ENCODE measurements at places on chromosomes 11 and 22.

GRCh38 chr22:39674536-39674935, 104.0 kb downstream of the CACNA1I start:
- H3K27me3 ChIP-seq, result peaks cover 2% of the 10 kb centered on the region
- no peak overlapping the region for H3K4me3 ChIP-seq
- DNase-seq, result no peak
- peaks cover 9% of the 10 kb centered on the region for H3K36me3 ChIP-seq
- H3K4me1 ChIP-seq, result no peaks in the 10 kb centered on the region
- no peak overlapping the region for H3K27ac ChIP-seq

DNA sequence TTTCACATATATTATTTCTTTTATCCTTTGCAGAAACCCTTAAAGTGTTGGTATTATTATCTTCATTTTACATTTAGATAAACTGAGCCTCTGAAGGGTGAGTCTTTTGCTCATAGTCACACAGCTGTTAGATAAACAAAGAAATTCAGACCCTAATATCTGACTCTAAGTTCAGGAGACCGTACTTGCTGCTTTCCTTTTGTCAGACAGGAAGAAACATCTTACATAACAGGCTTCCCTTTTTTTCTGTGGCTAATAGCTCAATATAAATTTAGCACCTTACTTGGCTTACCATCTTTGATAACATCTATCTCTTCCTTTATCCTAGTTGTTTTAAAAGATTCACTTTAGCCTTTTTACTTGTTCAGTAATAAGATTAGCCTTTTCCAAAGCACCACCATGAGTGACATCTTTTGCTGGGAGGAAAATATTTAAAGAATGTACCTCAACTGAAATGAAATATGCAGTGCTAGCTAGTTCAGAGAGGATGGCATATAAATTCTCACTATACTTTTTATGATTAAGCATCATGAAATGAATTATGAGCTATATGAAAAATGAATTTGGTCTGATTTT, 128.6 kb downstream of the WNT11 start:
- H3K4me1 ChIP-seq, result peaks cover 1% of the 10 kb centered on the region
- H3K4me3 ChIP-seq, result no peak overlapping the region
- peaks cover 8% of the 10 kb centered on the region for H3K36me3 ChIP-seq
- H3K27me3 ChIP-seq, result no peaks in the 10 kb centered on the region
- no peak overlapping the region for H3K27ac ChIP-seq
- DNase-seq, result no peak

DNA sequence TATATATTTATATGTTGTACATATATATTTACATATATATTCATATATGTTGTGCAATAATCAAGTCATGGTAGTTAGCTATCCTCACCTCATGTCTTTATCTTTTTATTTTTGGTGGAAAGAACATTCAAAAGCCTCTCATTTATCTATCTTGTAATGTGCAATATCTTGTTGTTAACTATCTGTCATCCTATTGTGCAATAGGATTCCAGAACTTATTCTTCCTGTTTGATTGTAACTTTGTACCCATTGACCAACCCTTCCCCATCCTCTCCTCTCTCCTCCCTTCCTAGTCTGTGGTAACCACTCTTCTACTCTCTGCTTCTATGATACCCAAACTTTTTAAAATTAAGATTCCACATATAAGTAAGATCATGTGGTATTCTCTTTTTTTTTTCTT, 115.6 kb upstream of the PDGFD start:
- DNase-seq, result no peak
- no peaks in the 10 kb centered on the region for H3K4me1 ChIP-seq
- no peaks in the 10 kb centered on the region for H3K36me3 ChIP-seq
- H3K4me3 ChIP-seq, result no peak overlapping the region

- peaks cover 90% of the 10 kb centered on the region for H3K4me1 ChIP-seq
- H3K4me3 ChIP-seq, result peak overlapping the region; percentile 69
Measured at GRCh38 chr11:128625746-128626145, 38.4 kb upstream of the ETS1 start.

- H3K4me1 ChIP-seq, result peaks cover 63% of the 10 kb centered on the region
- no peak for DNase-seq
- no peaks in the 10 kb centered on the region for H3K27me3 ChIP-seq
- peak overlapping the region; percentile 84 for H3K27ac ChIP-seq
- H3K4me3 ChIP-seq, result peak overlapping the region; percentile 98
Measured at GRCh38 chr11:64877390-64878222, 815 bp downstream of the EHD1 start.

- H3K4me1 ChIP-seq, result peaks cover 4% of the 10 kb centered on the region
- peaks cover 53% of the 10 kb centered on the region for H3K27me3 ChIP-seq
- no peak for DNase-seq
- no peak within 1 kb of the TSS for H3K27ac ChIP-seq
- peak within 1 kb of the TSS; percentile 50 for H3K4me3 ChIP-seq
- peaks cover 2% of the 10 kb centered on the region for H3K36me3 ChIP-seq
Measured at GRCh38 chr11:12377106-12377823, at the start of gene PARVA. Gene PARVA (plus strand): TSS chr11:12377571. CDS start chr11:12377648, 77 bp downstream.

DNA sequence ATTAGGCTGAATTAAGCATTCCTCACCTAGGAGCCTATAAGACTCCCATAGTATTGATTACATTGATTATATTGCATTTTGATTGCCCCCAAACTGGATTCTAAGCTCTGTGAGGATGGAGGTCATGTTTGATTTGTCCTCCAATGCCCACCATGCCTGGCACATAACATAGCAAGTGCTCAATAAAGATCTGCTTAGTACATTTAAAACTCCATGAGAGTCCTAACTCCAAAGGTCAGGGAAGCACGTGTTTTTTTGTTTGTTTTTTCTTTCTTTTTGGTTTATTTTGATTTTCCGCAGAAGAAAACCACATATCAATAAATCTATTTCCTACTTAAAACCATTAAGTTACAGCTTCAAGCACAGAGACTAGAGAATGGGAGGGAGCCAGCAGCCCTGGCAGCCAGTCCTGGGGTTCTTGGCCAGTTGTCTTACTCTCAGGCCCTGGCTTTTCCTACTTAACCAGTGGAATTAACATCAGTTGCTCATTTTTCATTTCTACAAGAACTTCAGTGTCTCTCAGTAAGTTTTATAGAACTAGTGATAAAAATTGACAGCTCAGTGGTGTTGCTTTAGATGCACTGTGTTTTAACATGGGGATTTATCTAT, 429.9 kb upstream of the CCDC90B start:
- no peak overlapping the region for H3K27ac ChIP-seq
- no peaks in the 10 kb centered on the region for H3K36me3 ChIP-seq
- no peaks in the 10 kb centered on the region for H3K4me1 ChIP-seq

GRCh38 chr11:88345949-88346348, 8.4 kb upstream of the CTSC start:
- no peak overlapping the region for H3K4me3 ChIP-seq
- H3K36me3 ChIP-seq, result peaks cover 8% of the 10 kb centered on the region
- DNase-seq, result no peak
- no peaks in the 10 kb centered on the region for H3K27me3 ChIP-seq
- H3K4me1 ChIP-seq, result peaks cover 44% of the 10 kb centered on the region

DNA sequence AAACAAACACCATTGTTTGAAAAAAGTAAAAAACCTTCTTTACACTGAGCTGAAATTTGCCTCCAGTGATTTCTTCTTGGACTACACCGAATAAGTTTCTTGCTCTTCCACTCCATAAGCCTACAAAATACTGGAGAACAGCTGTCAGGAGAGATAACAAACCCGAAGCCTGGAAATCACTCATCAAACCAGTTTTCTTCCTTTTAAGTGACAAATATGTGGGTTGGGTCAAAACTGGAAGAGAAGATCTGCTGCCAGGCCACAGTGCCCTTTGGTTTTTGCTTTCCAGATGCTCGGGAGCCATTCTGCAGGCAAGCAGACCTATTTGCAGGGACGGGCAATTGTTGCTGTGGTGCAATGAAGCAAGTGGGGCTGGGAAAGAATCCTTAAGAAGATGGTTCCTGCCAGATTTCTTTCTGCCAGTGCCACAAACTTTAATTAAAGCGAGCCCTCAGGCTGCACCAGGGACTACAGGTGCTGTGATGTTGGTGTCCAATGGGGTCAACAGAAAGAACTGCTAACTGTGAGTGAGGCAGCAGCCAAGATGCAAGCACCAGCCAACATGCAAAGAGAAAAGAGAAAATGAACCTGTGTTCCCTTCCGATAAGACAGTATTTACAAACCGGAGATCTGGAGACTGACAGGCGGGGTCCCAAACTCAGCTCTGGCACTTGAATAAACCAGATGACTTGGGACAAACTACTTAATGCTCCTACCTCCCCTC, 44.8 kb upstream of the SMCO4 start:
- no peak overlapping the region for H3K4me3 ChIP-seq
- no peak for DNase-seq
- no peaks in the 10 kb centered on the region for H3K36me3 ChIP-seq
- peaks cover 7% of the 10 kb centered on the region for H3K27me3 ChIP-seq
- no peaks in the 10 kb centered on the region for H3K4me1 ChIP-seq
- H3K27ac ChIP-seq, result no peak overlapping the region

DNA sequence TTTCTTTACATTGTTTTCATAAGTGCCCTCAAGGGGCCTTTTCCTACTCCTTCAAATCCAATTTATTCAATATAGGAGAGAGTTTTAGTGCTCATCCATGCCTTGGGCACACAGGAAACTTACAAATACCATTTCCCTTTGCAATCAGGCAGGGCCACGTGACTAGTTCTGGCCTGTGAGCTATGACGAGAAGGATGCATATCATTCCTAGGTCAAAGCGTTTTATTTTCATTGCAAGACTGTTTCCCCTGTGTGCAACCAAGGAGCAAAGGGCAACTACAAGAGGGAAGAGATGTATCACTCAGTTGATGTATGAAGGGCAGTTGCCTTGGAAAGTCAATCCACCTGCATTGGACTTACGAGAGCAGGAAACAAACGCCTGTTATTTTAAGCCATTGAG, 1.9 kb upstream of the TRAF6 start:
- H3K27ac ChIP-seq, result no peak overlapping the region
- no peak for DNase-seq
- H3K4me1 ChIP-seq, result peaks cover 21% of the 10 kb centered on the region
- no peaks in the 10 kb centered on the region for H3K36me3 ChIP-seq
- H3K4me3 ChIP-seq, result no peak overlapping the region

DNA sequence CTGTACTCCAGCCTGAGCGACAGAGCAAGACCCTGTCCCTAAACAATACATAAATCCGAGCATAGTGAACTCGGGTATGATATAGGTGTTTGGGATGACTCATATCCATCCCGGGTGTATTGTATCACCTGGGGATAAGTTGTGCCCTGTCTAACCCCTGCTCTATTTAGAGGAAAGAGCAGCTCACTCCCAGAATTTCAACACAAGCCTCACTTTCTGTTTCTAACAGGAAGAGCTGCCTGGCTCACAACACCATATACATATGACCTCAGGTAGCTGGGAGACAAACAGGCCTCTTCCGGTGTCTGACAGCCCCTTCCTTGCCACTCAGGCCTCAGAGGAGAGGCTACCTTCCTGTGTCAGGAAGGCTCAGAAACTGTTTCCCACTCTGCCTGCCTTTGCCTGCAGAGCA, 9.9 kb upstream of the MICALL1 start:
- H3K4me1 ChIP-seq, result peaks cover 40% of the 10 kb centered on the region
- peak; percentile 77 for DNase-seq
- peaks cover 21% of the 10 kb centered on the region for H3K36me3 ChIP-seq
- H3K4me3 ChIP-seq, result peak overlapping the region; percentile 61
- peak overlapping the region; percentile 96 for H3K27ac ChIP-seq

GRCh38 chr11:58770627-58771457, 39.1 kb upstream of the GLYAT start:
- H3K27me3 ChIP-seq, result no peaks in the 10 kb centered on the region
- no peaks in the 10 kb centered on the region for H3K36me3 ChIP-seq

DNA sequence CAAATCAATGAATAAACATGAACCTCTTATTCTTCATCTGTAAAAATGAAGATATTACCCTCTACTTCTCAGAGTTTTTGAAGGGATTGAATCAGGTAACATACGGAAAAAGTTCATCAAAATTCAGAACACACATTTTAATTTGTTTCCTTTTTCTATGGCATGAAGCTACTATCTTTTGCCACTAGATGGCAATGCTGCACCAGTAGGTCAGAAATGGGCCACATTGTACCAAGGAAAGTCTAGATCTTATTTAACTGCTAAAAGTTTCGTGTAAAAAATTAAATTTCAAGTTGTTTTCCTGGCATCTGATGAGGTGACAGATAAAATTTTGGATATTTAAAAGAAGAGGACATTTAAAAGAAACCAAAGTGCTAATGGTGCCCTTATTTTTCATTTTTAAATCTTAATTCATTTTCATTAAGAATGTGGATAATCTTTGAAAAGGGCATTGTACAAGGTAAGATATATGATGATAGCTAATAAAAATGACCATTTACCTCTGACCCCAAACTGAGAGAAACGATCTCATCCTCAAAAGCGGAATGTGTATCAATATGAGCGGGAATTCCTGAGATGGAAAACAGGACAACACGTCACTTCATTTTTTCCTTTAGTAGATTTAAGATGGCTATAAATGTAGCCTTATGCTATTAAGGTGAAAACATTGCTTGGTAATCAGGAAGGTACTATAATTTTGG, 16.1 kb downstream of the ALKBH8 start:
- peak; percentile 46 for DNase-seq
- peaks cover 18% of the 10 kb centered on the region for H3K36me3 ChIP-seq
- no peak overlapping the region for H3K4me3 ChIP-seq
- no peaks in the 10 kb centered on the region for H3K27me3 ChIP-seq
- no peaks in the 10 kb centered on the region for H3K4me1 ChIP-seq

- DNase-seq, result no peak
- H3K27ac ChIP-seq, result peak overlapping the region; percentile 98
- H3K4me1 ChIP-seq, result peaks cover 46% of the 10 kb centered on the region
- peak overlapping the region; percentile 92 for H3K4me3 ChIP-seq
- no peaks in the 10 kb centered on the region for H3K27me3 ChIP-seq
- peaks cover 70% of the 10 kb centered on the region for H3K36me3 ChIP-seq
Measured at GRCh38 chr11:65084598-65085375, 765 bp downstream of the ZFPL1 start.

GRCh38 chr11:10405865-10406592, 49.0 kb upstream of the AMPD3 start:
- no peak overlapping the region for H3K27ac ChIP-seq
- no peaks in the 10 kb centered on the region for H3K36me3 ChIP-seq
- peaks cover 25% of the 10 kb centered on the region for H3K4me1 ChIP-seq
- H3K27me3 ChIP-seq, result no peaks in the 10 kb centered on the region
- peak; percentile 56 for DNase-seq

GRCh38 chr11:96412761-96413381, 23.1 kb downstream of the JRKL start:
- H3K36me3 ChIP-seq, result no peaks in the 10 kb centered on the region
- no peaks in the 10 kb centered on the region for H3K4me1 ChIP-seq
- H3K27me3 ChIP-seq, result peaks cover 8% of the 10 kb centered on the region
- no peak for DNase-seq
- no peak overlapping the region for H3K4me3 ChIP-seq

GRCh38 chr22:49871482-49871881, 17.8 kb downstream of the ZBED4 start:
- no peak for DNase-seq
- peaks cover 68% of the 10 kb centered on the region for H3K36me3 ChIP-seq
- H3K27me3 ChIP-seq, result no peaks in the 10 kb centered on the region
- H3K27ac ChIP-seq, result no peak overlapping the region
